H9 (cell line): ENCODE measurements at places on chromosomes 6 and 20. TPM values are rescaled to one million over a fixed set of nuclear protein-coding genes. Genes with fewer than 3 reads are reported as not detected.
A peak's percentile ranks its signal among the peaks of the same experiment; 100 is the strongest.

MICA gene
- 8.5 and 8.8 TPM in 2 replicates for total RNA-seq

DNA sequence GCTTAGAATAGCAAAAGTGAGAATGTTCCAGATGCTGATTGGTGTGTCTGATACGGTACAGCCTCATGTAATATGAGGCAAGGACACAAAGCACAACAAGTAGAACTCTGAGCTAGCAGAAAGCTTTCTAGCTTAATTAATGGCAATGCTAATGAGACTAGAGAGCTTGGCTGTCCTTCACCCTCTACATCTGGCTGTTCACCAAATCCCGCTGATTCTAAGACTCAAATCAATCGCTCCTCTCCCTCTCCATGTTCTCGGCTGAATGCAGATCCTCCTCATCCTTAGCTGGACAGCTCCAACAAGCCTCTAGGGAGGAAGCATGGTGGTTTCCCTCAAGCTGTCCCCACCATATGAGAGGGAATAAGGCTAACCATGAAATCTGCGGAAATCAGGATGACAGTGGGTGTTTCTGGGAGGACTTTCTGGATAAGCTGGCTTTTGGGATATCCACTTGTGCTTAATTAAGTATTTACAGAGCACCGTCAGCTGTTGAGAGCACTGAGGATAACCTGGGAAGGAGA, 128.9 kb downstream of the FOXC1 start:
- H3K36me3 ChIP-seq, result no peaks in the 10 kb centered on the region
- no peak overlapping the region for H3K27ac ChIP-seq
- no peaks in the 10 kb centered on the region; the same call in 1 of the 2 replicates for H3K4me1 ChIP-seq
- no peak overlapping the region for H3K4me3 ChIP-seq

- peaks cover 3% of the 10 kb centered on the region; the same call in 1 of the 2 replicates for H3K4me1 ChIP-seq
- H3K4me3 ChIP-seq, result no peak overlapping the region
- H3K36me3 ChIP-seq, result no peaks in the 10 kb centered on the region
Observed at GRCh38 chr20:39829256-39829655, 859.8 kb downstream of the MAFB start.

- H3K4me1 ChIP-seq, result no peaks in the 10 kb centered on the region
- no peak overlapping the region for H3K27ac ChIP-seq
- peaks cover 51% of the 10 kb centered on the region for H3K36me3 ChIP-seq
- DNase-seq, result no peak
- H3K4me3 ChIP-seq, result no peak overlapping the region
Observed at GRCh38 chr20:25503936-25504335, 81.4 kb downstream of the NINL start.

DNA sequence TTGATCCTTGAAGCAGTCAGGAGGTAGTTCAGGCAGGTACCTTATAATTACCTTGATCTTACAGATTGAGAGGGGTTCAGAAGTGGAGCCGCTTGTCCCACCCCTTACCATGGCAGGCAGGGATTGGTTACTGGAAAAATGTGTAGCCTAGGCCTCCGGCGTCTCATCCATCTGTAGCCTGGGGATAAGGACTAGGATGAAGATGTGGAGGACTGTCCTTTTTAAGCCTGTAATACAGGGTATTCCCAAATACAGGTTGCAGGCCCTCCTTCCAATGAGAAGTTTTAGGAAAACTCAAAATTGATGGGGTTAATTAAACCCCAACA, 2.8 kb downstream of the HMGA1 start:
- DNase-seq, result no peak
- no peaks in the 10 kb centered on the region for H3K27me3 ChIP-seq
- peaks cover 63% of the 10 kb centered on the region for H3K36me3 ChIP-seq
- peak overlapping the region; percentile 88 for H3K4me3 ChIP-seq

- no peak overlapping the region for H3K27ac ChIP-seq
- H3K4me1 ChIP-seq, result no peaks in the 10 kb centered on the region; the same call in 1 of the 2 replicates
- no peaks in the 10 kb centered on the region for H3K27me3 ChIP-seq
- no peak for DNase-seq
- H3K36me3 ChIP-seq, result no peaks in the 10 kb centered on the region
Observed at GRCh38 chr6:8177721-8178120, 75.4 kb upstream of the EEF1E1 start.

GRCh38 chr6:113350461-113350860, 506.7 kb upstream of the MARCKS start:
- no peaks in the 10 kb centered on the region for H3K4me1 ChIP-seq
- H3K4me3 ChIP-seq, result no peak overlapping the region
- H3K27me3 ChIP-seq, result no peaks in the 10 kb centered on the region
- no peak overlapping the region for H3K27ac ChIP-seq
- H3K36me3 ChIP-seq, result no peaks in the 10 kb centered on the region

DNA sequence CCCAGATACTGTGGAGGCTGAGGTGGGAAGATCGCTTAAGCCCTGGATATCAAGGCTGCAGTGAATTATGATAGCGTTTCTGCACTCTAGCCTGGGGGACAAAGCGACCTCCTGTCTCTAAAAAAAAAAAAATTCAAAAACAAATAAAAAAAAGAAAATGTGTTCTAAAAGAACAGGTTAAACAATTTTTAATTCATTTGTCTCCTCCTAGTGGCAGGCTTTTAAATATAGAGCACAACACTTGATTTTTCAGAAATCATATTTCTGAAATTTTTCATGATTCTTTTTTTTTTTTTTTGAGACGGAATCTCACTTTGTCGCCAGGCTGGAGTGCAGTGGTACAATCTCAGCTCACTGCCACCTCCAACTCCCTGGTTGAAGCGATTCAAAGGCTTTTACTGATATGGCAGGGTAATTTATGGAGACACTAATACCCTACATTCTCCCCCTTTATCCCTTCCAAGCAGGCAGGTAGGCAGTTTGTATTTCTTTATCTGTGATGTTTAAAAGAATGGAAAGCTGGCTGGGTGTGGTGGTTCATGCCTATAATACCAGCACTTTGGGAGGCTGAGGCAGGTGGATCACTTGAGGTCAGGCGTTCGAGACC, 8.7 kb upstream of the GTF3C6 start:
- no peak overlapping the region for H3K27ac ChIP-seq
- no peaks in the 10 kb centered on the region for H3K4me1 ChIP-seq
- no peaks in the 10 kb centered on the region for H3K27me3 ChIP-seq
- no peak for DNase-seq
- no peaks in the 10 kb centered on the region; the same call in 2 of the 3 replicates for H3K36me3 ChIP-seq
